ENCODE measurements at places on chromosomes 11 and 22.
A peak's percentile ranks its signal among the peaks of the same experiment; 100 is the strongest.

DNA sequence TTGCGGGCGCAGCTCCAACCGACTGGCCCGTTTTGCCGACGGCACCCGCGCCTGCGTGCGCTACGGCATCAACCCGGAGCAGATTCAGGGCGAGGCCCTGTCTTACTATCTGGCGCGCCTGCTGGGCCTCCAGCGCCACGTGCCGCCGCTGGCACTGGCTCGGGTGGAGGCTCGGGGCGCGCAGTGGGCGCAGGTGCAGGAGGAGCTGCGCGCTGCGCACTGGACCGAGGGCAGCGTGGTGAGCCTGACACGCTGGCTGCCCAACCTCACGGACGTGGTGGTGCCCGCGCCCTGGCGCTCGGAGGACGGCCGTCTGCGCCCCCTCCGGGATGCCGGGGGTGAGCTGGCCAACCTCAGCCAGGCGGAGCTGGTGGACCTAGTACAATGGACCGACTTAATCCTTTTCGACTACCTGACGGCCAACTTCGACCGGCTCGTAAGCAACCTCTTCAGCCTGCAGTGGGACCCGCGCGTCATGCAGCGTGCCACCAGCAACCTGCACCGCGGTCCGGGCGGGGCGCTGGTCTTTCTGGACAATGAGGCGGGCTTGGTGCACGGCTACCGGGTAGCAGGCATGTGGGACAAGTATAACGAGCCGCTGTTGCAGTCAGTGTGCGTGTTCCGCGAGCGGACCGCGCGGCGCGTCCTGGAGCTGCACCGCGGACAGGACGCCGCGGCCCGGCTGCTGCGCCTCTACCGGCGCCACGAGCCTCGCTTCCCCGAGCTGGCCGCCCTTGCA is 1.0 kb downstream of the FJX1 start:
- peak; percentile 12 for DNase-seq

- DNase-seq, result no peak
Measured at GRCh38 chr11:12241401-12241800, 131.0 kb downstream of the MICAL2 start.

DNA sequence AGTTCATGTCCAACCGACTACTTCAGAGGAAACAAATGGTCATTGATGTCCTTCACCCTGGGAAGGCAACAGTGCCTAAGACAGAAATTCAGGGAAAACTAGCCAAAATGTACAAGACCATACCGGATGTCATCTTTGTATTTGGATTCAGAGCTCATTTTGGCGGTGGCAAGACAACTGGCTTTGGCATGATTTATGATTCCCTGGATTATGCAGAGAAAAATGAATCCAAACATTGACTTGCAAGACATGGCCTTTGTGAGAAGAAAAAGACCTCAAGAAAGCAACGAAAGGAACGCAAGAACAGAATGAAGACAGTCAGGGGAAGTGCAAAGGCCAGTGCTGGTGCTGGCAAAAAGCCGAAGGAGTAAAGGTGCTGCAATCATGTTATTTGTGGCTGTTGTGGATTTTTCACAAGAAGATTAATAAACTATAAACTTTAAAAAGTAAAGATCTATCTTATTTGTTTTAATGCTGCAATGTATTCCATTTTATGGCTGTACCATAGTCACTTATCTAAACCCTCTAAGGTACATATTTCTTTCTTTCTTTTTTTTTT is 20.1 kb upstream of the HIPK3 start:
- DNase-seq, result no peak

DNA sequence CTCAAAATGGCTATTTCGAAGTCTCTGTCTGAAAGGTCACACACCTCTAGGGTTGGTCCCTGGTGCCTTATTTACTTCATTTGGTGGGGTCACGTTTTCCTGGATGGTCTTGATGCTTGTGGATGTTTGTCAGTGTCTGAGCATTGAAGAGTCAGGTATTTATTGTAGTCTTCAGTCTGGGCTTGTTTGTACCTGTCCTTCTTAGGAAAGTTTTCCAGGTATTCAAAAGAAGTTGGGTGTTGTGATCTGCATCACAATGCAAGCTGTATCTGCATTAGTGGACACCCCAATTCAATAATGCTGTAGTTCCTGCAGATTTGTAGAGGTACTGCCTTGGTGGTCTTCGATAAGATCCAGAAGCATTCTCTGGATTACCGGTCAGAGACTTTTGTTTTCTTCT is 63.5 kb upstream of the TP53AIP1 start:
- DNase-seq, result no peak

GRCh38 chr11:32890843-32891656 is 1.6 kb upstream of the QSER1 start:
- no peak for DNase-seq

GRCh38 chr22:45628515-45628914 is 43.1 kb upstream of the ATXN10 start:
- no peak for DNase-seq

DNA sequence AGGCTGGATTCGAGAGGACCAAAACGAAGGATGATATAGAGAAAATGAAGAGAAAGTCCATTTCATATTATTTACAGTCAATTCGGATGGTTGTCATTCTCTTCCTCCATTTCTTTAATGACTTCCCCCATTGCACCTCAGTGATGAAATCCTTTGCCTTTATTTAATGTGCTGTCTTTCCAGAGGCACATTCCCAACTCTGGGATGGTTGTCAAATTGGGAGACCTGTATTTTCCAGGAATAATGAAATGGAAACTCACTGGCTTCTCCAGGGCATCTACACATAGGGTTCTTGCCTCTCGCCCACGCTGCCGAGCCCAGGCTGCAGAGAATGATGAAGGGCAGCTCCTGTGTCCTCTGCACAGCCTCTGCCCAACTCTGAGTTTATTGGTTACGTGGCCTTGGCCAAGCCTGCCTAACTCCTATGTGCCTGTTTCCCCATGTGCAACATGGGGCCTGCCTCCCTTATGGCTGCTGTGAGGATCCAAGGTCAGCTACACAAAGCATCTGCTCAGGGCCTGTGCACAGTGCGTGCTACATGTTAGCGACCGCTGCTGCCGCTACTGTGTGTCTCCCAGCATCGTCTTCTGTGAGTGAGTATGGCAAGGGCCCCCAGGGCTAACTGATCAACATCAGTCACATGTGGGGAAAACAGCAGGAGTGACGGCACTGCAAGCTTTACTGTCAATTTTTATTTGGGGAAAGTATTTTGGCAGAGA is 81.5 kb upstream of the BID start:
- no peak for DNase-seq

GRCh38 chr11:134879341-134879740 is 467.3 kb upstream of the B3GAT1 start:
- DNase-seq, result no peak

DNA sequence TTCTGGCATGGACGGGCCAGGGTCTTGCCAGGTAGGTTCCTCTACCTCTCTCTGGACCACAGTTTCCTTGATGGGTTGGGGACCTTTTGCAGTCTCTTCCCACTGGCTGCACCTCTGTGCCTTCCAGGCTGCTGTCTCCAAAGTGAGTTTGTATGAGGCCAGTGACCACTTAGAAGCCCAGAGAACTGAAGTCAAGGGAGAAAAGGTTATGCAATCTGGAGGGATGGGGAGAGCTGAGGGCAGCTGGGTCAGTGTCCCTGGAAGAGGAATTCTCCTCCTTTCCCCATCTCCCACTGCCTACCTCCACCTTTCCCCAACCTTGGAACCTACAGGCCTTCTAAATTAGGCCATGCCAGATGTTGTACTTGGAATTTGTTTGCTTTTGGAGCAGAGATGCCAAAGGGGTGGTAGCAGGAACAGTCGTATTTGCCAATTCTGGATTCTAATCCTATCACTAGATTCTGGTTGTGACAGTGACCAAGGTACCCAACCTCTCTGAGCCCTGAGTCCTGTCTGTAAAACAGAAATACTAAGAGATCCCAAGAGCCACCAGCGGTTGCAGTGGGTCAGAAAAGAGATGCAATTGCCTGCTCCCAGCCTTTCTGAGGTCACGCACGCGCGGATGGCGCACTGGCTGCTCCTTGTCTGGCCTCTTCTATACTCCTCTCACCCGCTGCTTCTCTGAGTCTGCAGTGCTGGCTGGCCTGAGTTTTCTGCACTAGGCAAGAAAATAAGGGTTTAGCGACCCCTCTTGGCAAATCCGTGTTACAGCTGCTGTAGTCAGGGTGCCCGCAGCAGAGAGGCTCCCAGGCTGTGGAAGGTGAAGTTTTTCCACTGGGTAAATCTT is 10.7 kb upstream of the ACCSL start:
- DNase-seq, result peak; percentile 15

DNA sequence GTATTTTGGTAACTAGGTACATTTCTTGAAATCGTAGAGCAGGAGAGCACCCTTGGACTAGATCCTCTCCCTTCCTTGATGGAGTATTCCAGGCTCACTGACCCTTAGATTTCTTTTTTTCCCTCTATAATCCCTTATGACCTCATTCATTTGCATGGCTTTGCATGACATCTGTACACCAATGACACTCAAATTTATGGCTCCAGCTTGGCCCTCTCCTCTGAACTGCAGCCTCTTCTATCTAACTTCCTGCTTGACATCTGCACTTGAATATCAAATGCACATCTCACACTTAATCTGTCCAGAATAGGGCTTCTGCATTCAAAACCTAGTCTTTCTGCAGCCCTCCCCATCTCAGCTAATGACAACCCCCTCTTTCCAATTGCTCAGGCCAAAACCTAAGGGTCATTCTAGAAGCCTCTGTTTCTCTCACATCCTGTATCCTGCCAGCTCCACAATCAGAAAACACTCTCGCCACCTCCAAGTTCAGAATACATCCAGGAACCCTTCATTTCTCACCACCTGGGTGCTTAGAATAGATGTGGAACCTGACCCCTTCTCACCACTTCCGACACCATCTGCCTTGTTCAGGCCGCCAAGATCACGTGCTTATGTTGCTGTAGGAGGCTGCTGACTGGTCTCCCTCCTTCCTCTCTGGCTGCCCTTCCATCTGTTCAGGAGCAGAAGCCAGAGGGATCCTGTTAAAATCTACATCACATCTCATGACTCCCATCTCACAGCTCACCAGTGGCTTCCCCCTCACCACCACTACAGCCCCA is 138.9 kb upstream of the MTNR1B start:
- DNase-seq, result no peak

GRCh38 chr11:33775832-33776470 is 1.6 kb upstream of the FBXO3 start:
- no peak for DNase-seq

GRCh38 chr11:58509748-58510147 is 1.8 kb upstream of the OR5B21 start:
- no peak for DNase-seq
